ENCODE measurements at places on chromosomes 12 and 14. TPM values are rescaled to one million over a fixed set of nuclear protein-coding genes. Genes with fewer than 3 reads are reported as not detected.

ASB2 gene
- total RNA-seq = 13.5 TPM

NKX2-1 gene
- total RNA-seq = not detected

DENND5B gene
- total RNA-seq = 23.1 TPM

UBR7 gene
- 33.2 TPM for total RNA-seq

MAPK1IP1L gene
- 49.8 TPM for total RNA-seq

RPL10L gene
- not detected for total RNA-seq

TEX22 gene
- total RNA-seq = 4.1 TPM

TMPRSS12 gene
- not detected for total RNA-seq

NTS gene
- total RNA-seq = not detected

KRT79 gene
- not detected for total RNA-seq

COCH gene
- 2.2 TPM for total RNA-seq

OR4E2 gene
- not detected for total RNA-seq

GPX2 gene
- total RNA-seq = not detected

OR6C2 gene
- not detected for total RNA-seq

ATP2A2 gene
- 143 TPM for total RNA-seq
